ENCODE measurements at places on chromosomes 2 and 18.

DNA sequence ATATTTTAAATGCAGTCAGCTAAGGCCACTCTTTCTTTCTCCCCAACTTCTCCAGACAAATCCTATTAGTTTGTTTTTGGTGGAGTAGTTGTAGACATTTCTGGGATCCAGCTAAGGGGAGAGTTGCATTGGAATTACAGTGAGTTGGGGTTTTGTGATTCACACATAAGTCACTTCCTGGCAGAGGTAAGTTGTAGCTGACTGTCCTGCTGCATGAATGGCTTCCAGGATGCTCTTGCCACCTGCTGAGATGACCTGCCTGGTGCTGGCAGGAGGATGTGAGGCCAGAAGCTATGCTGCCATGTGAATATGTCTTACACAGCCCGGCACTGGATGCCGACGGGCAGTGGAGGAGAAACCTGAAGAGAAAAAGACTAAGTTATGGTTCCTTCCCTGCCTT lies 243.7 kb downstream of the TDRD15 start:
- no peak for DNase-seq

DNA sequence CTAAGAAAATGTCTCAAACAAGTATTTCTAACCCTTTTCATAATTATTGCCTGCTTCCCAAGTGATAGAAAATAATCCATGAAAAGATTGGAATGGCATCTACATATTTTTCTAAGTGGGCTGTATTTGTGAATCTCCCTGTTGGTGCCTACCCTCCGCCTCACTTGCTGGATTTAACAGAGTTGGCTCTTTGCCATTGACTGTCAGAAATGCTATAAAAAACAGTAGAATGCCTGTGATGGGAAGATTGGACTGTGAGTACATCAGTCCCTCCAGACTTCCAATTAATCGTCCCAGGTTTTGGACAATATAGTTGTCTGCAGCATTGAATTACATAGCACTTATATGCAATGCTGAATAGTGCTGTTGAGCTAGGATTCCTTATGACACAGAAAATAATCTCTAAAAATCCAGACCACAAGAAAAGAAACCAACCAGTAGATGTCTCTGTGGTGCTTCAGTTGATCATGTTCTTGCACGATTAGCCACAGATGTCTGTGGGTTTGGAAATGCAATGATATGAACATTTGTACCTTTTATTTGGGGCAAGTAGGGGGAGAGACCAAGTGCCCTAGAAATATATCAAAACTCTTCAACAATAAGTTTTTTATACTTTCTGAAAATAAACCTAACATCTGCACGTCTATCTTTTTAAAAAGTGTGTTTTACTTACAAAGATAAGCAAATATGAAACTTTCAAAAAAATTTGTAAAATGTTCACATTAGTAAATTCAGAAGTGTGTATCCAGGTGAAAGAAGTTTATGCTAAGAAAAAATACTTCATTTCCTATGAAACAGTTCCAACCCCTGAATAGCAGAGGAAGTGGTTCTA lies 88.5 kb downstream of the DYNAP start:
- DNase-seq, result no peak

- DNase-seq, result no peak
Observed at GRCh38 chr2:11030909-11031308, 119.2 kb downstream of the KCNF1 start.

DNA sequence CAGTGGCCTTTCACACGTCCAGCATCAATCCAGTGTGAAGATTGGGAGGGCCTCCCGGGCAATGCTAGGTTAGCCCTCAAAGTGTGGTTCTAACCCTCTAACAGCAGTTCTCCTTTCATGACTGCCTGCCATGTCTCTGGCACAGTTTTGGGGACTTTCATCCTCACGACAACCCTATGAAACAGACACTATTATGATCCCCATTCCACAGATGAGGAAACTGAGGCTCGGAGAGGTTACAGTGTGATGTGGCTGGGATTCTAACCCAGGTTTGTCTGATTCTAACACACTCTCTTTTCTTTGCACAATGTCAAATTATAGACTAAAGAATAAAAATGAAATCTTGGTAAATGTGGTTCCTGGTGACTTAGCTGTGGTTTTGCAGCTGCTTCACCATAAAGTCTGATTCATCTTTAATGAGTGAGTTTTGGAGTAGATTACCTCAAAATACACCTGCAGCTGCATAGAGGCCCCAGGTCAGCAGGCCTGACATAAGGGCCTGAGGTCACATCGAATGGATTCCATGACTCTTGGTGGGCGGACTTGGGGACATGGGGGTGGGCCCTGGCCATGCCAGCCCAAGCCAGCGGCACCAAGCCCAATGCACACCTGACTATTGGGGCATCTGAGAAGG lies 214.4 kb downstream of the GLI2 start:
- no peak for DNase-seq

DNA sequence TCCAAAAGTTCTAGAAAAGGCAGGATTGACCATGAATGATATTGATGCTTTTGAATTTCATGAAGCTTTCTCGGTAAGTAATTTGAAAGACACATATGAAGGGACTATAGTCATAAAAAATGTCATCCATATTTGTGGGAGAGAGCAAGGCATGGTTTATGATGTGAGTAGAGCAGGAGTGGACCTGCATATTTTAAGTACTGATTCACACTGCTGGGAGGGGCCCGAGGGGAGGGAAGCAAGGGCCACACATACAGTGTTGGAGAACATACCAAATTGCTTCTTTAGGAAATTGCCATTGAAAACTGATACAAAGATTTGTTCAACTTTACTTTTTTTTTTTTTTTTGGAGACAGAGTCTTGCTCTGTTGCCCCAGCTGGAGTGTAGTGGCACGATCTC lies 39.4 kb downstream of the HADHB start:
- no peak for DNase-seq

GRCh38 chr2:241734208-241734466 lies 293 bp upstream of the D2HGDH start:
- no peak for DNase-seq

DNA sequence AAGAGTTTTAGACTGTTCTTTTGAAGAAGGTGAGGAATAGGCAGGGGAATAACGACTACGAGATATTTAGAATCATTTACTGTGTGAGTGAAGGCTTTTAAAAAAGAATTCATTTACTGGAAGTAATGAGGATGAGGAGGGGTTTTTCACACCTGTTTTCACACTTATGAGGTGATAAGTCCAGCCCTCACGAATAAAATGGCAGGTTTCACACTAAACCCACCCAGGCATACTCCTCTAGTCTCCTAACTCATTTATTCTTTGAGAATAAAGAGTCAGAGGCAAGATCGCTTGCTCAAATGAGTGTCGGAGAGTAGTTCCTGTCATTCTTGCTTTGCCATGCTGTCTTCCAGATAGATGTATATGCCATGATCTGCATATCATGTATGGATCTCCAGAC lies 79.0 kb upstream of the ZEB2 start:
- no peak for DNase-seq

- no peak for DNase-seq
Observed at GRCh38 chr2:121382744-121383143, 97.7 kb upstream of the TFCP2L1 start.

- no peak for DNase-seq
Observed at GRCh38 chr2:185284696-185285095, 453.9 kb upstream of the FSIP2 start.

GRCh38 chr2:165274698-165275097 lies 35.5 kb downstream of the SCN2A start:
- no peak for DNase-seq

GRCh38 chr18:24936691-24937090 lies 415.3 kb downstream of the ZNF521 start:
- no peak for DNase-seq

GRCh38 chr2:98515250-98515991 lies 70.8 kb downstream of the INPP4A start:
- DNase-seq, result no peak

- DNase-seq, result no peak
Observed at GRCh38 chr2:170143045-170143717, 34.8 kb upstream of the MYO3B start.

GRCh38 chr2:234328444-234328990 lies 168.4 kb downstream of the ARL4C start:
- DNase-seq, result no peak
